ENCODE measurements at places on chromosomes 2 and 18.

GRCh38 chr2:187890690-187891089 lies 336.5 kb upstream of the TFPI start:
- DNase-seq = no peak

DNA sequence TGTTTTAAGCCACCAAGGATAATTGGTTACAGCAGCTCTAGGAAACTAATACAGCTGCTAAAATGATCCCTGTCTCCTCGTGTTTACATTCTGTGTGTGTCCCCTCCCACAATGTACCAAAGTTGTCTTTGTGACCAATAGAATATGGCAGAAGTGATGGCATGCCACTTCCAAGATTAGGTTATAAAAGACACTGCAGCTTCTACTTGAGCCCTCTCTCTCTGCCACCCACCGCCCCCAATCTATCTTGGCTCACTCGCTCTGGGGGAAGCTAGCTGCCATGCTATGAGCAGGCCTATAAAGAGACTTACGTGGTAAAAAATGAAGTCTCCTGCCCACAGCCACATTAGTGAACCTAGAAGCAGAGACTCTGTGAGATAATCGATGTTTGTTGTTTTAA lies 3.5 kb upstream of the IL1F10 start:
- DNase-seq = no peak

DNA sequence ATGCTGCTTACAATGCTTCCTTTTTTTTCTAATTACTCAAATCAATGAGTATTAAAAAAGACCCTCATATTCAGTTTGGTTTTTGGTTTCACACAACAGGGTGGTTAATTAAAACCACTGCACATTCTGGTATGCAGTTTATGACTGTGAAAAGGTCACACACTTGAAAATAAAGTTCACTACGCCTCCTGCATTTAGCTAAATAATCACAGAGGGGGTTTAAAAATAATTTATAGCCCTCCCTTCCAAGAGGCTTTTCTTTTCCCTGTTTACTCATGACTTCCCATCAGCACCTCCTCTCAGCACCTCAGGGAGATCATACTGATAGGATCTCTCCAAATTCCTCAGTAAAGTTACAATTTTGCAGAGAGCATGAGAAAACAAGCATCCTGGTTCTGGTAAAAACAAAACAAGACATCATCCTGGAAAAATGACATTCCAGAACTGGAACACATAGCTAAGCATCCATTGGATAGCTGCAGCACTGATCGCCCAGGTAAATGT lies 129.5 kb upstream of the TMEM200C start:
- no peak for DNase-seq

- no peak for DNase-seq
Observed at GRCh38 chr2:119598596-119599263, 54.5 kb downstream of the CFAP221 start.

GRCh38 chr18:68564961-68565360 lies 149.9 kb downstream of the TMX3 start:
- no peak for DNase-seq

- no peak for DNase-seq
Observed at GRCh38 chr18:44771956-44772917, 91.5 kb downstream of the SETBP1 start.

DNA sequence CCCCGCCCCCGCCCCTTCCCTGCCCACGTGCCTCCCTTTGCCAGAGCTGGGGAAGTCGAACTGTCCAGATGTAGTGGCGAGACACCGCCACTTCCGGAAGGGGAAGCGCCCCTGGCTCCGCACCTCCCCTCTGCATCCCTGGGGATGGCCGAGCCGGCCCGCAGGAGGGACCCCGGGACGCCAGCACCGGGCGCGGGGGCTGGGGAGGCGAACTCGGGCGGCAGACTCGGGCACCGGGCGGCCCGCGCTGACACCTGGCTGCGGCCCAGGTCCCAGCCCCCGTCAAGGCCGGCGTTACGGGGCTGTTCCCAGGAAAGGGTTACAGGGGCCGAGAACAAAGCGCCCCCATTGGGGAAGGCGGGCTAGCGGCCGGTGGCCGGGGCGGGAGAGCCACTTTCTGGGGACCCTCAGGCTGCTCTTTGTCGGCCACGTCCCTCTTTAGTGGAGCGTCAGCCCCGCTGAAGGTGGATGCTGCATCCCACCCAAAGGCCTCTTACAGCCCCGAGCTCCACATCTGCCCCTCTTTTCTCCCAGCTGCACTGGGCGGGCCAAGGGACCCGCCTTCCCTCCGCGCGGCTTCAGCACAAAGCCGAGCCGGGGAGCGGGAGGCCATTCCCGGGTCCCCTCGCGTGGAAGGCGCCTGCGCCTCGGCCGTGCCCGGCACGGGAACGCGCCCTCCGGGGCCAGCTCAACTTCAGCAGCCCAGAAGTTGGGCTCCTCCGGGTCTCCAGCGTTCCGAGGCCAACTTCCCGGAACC lies 1.3 kb downstream of the SDC1 start:
- DNase-seq = no peak

- no peak for DNase-seq
Observed at GRCh38 chr2:173195100-173195499, 119.5 kb downstream of the MAP3K20 start.

- DNase-seq = no peak
Observed at GRCh38 chr2:233288663-233289062, 19.0 kb upstream of the SAG start.

DNA sequence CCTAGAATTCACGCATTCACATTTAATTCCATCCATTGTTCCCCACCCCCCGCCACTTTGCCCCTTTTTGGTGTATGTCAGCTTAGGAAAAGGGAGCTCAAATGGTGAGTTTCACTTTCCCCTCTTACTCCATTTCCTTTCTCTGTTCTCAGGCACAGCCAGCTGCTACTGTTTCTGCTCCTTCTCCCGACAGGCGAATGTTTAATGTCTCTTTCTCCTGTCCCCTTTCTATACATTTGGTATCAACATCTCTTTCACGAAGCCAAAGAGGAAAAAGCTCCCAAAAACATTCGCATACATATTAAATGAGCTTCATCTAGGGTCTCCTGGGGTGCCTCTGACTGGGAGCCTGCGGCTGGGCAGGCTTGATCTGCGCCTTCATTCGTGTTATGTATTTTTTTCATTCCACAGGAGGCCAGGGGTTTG lies 124.2 kb upstream of the SATB2 start:
- no peak for DNase-seq

- no peak for DNase-seq
Observed at GRCh38 chr2:48901416-48901815, 145.9 kb upstream of the LHCGR start.

DNA sequence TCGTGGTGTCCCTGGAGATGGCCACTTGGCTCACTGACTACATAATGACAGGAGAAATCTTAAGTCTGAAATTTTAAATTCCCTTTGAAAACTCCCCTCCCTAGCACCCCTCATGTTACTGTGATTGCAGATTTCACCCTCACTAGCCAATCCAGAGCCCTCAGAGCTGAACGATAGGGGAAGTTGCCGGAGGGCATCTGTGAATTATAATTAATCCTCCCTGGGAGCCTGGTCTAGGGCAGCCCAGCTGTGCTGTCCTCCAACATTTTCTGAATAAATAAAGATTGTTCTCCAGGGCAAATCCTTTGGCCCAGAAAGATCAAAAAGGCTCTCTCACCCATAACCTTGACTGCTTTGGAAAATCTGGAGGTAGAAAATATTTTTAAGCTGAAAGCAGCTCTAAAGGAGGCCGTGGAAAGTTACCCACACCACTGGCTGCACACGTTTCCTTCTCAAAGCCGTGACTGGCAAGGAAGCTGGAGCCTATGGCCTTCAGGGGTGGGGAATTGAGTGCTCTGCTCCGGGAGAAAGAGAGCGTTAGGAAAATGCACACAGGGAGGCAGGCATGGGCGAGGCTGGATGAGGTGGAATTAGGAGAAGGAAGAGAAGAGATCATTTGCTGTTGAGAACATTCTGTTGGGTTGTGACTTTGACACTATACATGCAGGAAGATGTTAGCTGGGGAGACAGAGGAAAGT lies 68.9 kb upstream of the CNGA3 start:
- no peak for DNase-seq

DNA sequence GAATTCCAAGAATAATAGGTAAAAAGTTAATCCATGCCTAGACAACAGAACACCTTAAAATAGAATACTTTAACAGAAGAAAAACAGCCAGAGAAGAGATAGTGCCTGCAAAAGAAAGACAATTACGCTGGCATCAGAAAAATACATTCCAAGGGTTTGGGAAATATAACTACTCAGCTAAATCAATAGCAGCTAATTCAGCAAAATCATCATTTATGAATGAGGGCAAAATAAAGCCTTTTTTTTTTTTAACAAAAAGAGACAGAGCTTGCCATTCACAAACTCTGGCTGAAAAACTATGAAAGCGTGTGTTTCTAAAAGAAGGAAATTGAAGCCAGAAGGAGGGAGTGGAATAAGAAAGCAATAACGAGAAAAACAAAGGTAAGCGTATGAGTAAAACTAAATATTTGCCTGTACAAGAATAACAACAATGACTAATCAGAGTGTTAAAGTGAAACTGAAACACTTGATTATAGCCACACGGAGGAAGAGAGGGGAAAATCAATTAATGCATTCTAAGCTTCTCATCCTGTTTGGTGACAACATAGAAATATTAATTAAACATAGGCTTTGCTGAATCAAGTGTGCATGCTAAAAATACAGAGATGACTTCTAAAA lies 90.2 kb downstream of the EHD3 start:
- DNase-seq = no peak

- no peak for DNase-seq
Observed at GRCh38 chr18:70428439-70428838, 139.6 kb downstream of the SOCS6 start.

- DNase-seq = no peak
Observed at GRCh38 chr2:114609801-114610200, 167.4 kb downstream of the DPP10 start.

DNA sequence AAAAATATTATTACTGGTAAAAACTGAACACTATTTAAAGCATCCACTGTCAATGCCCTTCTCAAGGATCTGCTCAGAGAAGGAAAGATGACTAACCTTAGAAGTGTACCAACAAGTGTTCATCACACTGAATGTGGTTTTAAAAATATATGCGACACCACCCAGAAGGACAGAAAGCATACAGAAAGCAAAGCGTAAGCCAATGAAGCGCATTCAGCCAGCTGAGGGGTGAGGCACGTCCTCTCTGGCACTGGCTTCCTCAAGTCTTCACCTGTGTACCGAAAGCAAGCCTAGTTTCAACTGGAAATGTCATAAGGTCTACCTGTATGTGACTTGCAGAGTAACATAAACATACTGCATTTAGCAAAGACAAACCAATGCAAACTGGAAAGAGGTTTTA lies 88.8 kb downstream of the PSMG2 start:
- no peak for DNase-seq

DNA sequence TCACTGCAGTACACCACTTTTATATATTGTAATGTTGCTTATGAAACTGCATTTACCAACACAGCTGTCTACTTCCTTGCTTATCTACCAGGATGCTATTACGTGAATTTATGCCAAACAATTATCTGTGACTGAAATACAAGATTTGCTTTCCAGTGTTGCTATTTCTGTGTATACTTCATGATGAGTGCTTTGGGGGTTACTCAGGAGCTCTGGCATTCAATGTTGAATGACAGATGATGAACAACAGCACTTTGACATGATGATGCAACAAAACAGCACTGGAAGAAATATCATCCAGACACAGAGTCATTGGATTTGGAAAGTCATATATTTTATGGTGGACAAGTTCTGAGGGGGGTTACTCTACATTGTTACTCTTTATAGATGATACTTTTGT lies 125.8 kb downstream of the NETO1 start:
- DNase-seq = no peak

GRCh38 chr2:36329251-36329650 lies 26.3 kb upstream of the CRIM1 start:
- DNase-seq = no peak

DNA sequence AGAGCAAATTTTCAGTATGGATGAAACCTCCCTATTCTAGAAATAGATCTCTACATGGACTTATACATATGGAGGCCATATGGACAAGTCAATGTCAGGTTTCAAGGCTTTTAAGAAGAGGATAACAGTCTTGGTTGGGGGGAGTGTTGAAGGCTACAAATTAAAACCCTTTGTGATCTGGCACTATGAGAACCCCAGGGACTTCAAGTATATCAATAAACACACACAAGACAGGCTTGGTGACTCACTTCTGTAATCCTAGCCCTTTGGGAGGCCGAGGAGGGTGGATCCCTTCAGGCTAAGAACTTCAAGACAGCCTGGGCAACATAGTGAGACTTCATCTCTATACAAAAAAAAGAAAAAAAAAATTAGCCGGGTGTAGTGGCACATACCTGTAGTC lies 127.2 kb upstream of the SP5 start:
- DNase-seq = no peak

DNA sequence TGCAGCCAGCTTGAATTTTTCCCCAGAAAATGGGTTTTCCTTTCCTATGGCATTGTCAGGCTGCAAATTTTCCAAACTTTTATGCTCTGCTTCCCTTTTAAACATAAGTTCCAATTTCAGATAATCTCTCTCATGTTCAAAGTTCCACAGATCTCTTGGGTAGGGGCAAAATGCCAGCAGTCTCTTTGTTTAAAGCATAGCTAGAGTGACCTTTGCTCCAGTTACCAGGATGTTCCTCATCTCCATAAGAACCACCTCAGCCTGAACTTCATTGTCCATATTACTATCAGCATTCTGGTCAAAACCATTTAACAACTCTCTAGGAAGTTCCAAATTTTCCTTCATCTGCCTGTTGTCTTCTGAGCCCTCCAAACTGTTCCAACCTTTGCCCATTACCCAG lies 68.3 kb downstream of the SGPP2 start:
- no peak for DNase-seq

- DNase-seq = no peak
Observed at GRCh38 chr2:3466482-3466863, 52.9 kb downstream of the ADI1 start.

DNA sequence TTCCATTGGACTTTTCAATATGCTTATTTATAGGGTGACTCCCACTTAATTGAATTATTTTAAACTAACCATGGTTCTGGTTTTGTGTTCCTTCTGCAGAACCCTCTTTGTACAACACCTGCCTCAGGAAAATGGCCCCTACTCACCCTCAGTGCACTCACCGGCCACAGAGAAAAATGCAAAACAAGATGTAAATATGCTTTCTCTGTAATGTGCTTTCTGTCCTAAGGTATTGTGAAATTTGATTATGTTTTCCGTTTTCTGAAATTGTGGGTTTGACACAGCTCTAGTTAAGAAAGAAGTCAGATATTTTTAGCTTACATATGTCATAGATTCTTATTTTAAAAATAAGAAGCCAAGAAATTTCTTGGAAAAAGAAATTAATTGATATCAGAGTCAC lies 357.7 kb upstream of the SMIM21 start:
- no peak for DNase-seq

DNA sequence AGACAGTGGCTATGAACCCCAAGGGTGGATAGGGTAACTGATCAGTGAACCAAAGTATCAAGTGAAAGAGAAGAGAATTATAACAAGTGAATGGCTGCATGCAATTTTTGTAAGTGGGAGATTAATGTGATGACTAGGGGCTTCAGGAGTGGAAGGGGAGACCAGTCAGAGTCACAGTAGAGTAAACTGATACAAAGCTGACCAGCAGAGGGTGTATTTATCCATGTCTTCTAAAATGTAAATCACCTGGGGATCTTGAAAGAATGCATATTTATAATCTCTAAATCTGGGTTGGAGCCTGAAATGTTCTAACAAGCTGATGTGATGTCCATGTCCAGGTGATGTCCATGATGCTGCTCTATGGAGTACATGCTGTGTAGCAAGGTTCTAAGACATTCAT lies 1351.3 kb upstream of the CHAC2 start:
- no peak for DNase-seq

- DNase-seq = peak; percentile 20
Observed at GRCh38 chr2:179263446-179264367, 925 bp downstream of the SESTD1 start.

GRCh38 chr2:152330235-152330866 lies 4.6 kb upstream of the FMNL2 start:
- no peak for DNase-seq
